Uterus (tissue), 4 donors: ENCODE measurements at places on chromosomes 16 and 17. TPM values are rescaled to one million over a fixed set of nuclear protein-coding genes. Genes with fewer than 3 reads are reported as not detected.

- H3K4me1 ChIP-seq = no peaks in the 10 kb centered on the region
- DNase-seq = no peak
- H3K36me3 ChIP-seq = no peaks in the 10 kb centered on the region
- no peak overlapping the region for H3K4me3 ChIP-seq
- no peak overlapping the region for H3K27ac ChIP-seq
Observed at GRCh38 chr17:34757106-34757505, 177.7 kb downstream of the TMEM132E start.

DNA sequence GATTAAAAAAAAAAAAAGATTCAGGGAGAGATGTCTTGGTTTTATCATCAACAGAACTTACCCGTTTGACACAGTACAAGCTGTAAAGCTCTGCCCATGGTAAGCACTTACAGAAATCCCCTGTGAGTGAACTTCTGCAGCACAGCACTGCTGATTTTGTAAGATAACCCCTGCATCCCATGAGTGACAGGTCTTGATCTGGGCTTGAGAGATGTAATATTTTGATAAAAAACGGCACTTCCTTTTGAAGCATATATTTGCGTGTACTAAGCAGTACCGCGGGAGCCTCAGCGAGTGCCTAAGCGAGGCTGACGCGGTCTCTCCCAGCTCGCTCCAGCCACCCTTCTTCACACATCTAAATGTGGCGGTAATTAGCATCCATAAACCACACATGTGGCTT lies 50.5 kb downstream of the IKZF3 start:
- no peaks in the 10 kb centered on the region for H3K36me3 ChIP-seq
- H3K27ac ChIP-seq = no peak overlapping the region
- no peaks in the 10 kb centered on the region for H3K4me1 ChIP-seq
- no peak for DNase-seq

DNA sequence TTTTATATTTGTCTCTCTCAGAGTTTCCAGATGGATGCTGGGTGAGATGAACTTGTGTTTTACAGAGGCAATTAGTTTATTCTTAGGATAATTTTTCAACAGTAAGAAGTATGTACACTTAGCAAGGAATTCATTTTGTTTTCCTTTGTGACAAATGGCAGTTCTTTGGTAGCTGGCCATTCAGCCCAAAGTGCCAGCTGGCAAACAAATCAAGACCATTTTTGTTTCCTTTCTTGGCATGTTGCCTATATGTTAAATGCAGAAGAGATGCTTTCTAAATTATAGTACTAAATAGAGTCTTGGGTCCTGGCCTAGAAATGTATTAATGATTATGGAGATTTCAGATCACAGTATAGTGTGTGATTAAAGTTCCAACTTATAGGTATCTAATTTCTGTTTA lies 337.1 kb downstream of the CNTNAP4 start:
- DNase-seq = no peak
- H3K27me3 ChIP-seq = no peaks in the 10 kb centered on the region
- H3K36me3 ChIP-seq = no peaks in the 10 kb centered on the region
- no peak overlapping the region for H3K4me3 ChIP-seq
- no peak overlapping the region for H3K27ac ChIP-seq

GRCh38 chr17:58329035-58329809 lies 627 bp upstream of the TSPOAP1 start:
- H3K4me3 ChIP-seq = no peak overlapping the region
- H3K4me1 ChIP-seq = no peaks in the 10 kb centered on the region
- H3K36me3 ChIP-seq = no peaks in the 10 kb centered on the region
- DNase-seq = no peak

Gene TMC6
- total RNA-seq = 20.1 TPM

Gene HOXB7
- total RNA-seq = 1.0 TPM

Gene RHBDL1
- 1.5 TPM for total RNA-seq
